ENCODE measurements at places on chromosomes 2 and 18. TPM values are rescaled to one million over a fixed set of nuclear protein-coding genes. Genes with fewer than 3 reads are reported as not detected.

Gene CFC1
- not detected for total RNA-seq

DNA sequence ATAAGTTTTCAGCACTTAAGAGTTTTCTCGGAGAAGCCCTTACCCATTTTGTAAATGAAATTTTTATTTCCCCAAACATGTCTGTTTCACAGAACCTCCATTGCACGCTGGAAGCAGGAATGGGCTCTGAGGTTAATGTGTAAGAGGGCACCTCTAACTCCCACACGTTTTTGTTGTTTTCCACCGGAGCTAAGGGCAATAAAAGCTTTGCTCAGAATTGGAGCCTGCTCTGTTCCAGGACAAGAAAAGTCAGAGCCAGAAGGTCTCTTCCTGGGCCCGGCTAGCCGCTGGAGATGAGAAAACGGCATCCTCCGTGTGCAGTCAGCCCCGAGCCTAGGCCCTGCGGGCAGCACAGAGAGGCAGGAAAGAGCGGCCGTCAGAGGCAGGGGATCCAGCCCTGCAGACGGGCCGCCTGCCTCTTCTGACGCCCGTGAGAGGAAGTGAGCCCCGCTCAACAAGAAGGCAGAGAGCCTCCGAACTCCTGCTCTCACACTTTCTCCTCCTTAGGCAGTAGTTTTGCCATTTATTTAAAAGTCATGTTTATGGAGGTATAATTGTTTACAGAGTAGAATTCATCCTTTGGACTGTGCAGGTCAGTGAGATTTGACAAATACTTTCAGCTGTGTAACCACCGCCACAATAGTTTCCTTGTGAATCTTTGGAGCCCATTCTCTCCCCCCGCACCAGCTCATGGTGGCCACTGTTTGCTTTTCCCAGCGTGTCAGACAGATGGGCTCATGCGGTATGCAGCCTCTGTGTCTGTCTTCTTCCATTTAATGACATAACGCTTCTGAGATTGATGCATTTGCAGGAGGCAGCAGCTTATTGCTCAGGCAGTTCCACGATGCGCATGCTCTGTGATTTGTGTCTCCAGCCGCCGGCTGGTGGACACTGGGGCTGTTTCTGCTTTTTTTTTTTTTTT is 117.3 kb downstream of the GALR1 start:
- no peak overlapping the region for H3K4me3 ChIP-seq
- no peak for DNase-seq
- H3K36me3 ChIP-seq: no peaks in the 10 kb centered on the region
- no peak overlapping the region for H3K27ac ChIP-seq

GRCh38 chr2:7060156-7060555 is 142.9 kb downstream of the RNF144A start:
- H3K27me3 ChIP-seq: no peaks in the 10 kb centered on the region
- DNase-seq: no peak
- no peak overlapping the region for H3K27ac ChIP-seq
- H3K4me1 ChIP-seq: peaks cover 49% of the 10 kb centered on the region

GRCh38 chr2:196515051-196515450 is 124.5 kb upstream of the CCDC150 start:
- no peaks in the 10 kb centered on the region for H3K4me1 ChIP-seq
- no peaks in the 10 kb centered on the region for H3K27me3 ChIP-seq
- no peak overlapping the region for H3K4me3 ChIP-seq
- H3K27ac ChIP-seq: no peak overlapping the region
- H3K36me3 ChIP-seq: no peaks in the 10 kb centered on the region
- DNase-seq: no peak

Gene ACVR1C
- 0.73 TPM for total RNA-seq

Gene TUBA3E
- total RNA-seq: not detected

DNA sequence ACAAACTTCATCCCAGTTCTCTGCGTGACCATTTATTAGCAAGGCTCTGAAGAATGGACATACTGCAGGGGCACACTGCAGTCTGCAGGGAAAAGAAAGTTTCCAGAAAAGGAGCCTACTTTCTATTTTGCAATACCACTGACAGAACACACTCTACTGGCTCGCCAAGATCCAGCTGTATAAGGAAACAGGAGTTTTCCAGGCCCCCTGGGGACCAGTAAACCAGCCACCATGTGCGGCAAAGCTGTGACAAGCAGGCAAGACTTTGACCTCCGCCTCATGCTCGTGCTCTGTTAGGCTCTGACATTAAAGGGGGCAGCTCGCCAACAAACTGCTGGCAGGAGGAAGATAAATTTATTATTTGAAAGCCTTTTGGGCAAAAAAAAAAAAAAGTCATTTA is 67.3 kb downstream of the CCBE1 start:
- no peak overlapping the region for H3K4me3 ChIP-seq
- no peaks in the 10 kb centered on the region for H3K4me1 ChIP-seq
- H3K27ac ChIP-seq: no peak overlapping the region
- H3K36me3 ChIP-seq: no peaks in the 10 kb centered on the region
- no peaks in the 10 kb centered on the region for H3K27me3 ChIP-seq

Gene PRSS56
- total RNA-seq: not detected

Gene UCN
- total RNA-seq: 6.5 TPM

DNA sequence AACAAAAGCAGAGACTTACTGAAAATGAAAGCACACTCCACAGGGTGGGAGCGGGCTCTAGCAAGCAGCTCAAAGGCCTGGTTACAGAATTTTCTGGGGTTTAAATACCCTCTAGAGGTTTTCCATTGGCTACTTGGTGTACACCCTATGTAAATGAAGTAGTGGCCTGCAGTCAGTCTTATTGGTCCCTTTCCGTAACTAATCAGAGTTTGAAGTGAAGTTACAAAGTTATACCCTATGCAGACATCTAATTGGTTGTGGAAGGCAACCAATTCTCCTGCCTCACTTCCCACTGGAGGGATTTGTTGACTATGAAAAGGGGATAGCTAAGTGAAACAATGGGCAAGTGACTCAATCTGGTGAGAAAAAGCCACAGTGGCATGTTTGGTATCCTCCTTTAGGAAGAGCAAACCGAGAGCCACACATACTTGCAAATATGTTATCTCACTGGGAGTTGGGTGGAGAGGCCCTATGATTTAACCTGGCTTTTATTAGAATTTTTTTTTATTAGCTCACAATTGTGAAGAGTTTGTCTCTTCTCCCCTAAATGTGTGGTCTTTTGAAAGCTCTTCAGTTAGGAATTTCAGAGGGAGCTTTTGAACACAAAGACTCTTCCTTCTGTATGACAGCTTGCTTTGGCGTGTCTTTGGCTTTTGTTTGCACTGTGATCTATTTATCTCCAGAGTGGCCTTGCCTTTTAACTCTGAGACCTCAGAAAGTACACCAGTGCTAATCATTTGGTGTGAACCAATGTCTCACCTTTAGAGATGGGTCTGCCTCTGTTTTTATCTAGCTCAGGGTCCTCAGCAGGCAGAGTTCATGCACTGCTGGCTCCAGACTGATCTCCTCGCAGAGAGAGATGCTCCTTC is 69.6 kb downstream of the MAP4K4 start:
- no peak for DNase-seq
- no peak overlapping the region for H3K4me3 ChIP-seq
- peaks cover 68% of the 10 kb centered on the region for H3K4me1 ChIP-seq

Gene EVA1A
- total RNA-seq: not detected

Measured in naive thymus-derived CD4-positive, alpha-beta T cell (primary cell).